ENCODE measurements at places on chromosomes 4 and X. TPM values are rescaled to one million over a fixed set of nuclear protein-coding genes. Genes with fewer than 3 reads are reported as not detected.

ADAMTS3 gene
- 1.8 TPM for total RNA-seq

CT45A8 gene
- total RNA-seq: not detected

IL3RA gene
- 4.9 TPM for total RNA-seq

MCF2 gene
- 0.33 TPM for total RNA-seq

SRPX2 gene
- 1.6 TPM for total RNA-seq

ADH6 gene
- total RNA-seq: 0.09 TPM
